ENCODE measurements at places on chromosomes 12 and 14.

- no peak for DNase-seq
These were observed 339.5 kb downstream of the PAWR start for GRCh38 chr12:79351251-79351650.

DNA sequence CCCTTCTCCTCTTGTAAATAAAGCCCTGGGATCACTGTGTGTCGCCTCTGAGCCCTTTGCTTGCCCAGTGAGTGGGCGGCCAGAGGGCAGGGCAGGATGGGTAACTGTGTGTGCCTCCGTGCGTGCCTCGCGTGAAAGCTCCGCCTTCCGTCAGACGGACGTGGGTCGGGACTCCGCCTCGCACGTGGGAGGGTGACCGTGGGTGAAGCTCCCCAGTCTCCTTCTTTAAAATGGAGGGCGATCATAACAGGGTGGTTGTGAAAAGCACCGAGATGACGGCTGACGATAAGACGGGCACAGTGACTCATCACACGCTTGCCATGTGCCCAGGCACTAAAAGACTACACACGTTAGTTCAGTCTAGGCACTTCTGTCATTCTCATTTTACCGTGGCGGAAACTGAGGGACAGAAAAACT is 9.2 kb downstream of the PHB2 start:
- DNase-seq: peak; percentile 89

- no peak for DNase-seq
These were observed 72.3 kb downstream of the TESC start for GRCh38 chr12:117026921-117027250.

DNA sequence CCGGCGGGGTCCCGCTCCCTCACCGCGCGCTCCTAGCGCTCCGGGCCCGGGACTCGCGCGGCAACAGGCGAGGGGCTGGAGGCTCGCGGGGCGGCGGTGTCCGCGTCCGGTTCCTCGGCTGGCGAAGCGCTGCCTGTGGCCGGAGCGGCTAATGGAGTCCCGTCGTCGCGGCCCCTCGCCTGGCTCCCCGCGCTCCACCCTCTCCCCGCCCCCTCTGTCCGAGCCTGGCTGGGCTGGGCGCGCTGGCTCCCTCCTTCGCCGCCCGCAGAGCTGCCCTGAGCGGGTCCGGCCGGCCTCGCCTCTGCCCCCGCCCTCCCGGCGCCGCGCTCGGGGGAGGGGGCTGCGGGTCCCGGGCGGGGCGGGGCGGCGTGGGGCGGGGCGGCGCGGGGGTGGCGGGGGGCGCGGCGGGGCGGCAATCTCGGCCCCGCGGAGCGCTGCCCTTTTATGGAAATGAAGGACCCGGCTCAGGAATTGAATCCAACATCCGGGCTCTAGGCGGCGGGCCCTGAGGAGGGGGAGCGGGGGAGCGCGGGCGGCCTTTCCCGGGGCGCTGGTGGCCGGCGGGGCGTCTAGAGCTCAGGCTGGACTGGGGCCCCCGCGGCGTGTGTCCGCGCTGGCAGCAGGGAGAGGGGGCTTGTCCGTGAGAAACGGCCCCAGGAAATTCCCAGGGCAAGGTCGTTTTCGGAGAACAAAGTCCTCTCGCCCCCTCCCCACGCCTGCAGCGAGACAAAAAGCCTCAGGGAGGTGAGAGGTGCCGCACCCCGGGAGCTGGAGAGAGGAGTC is at the start of gene FERMT2:
FERMT2 (minus strand) TSS at position 153 of the 783 bp plus-strand sequence. CDS start 482 bp downstream, outside the sequence.
- DNase-seq: peak; percentile 11

GRCh38 chr12:92270521-92270920 is 124.9 kb upstream of the BTG1 start:
- no peak for DNase-seq

DNA sequence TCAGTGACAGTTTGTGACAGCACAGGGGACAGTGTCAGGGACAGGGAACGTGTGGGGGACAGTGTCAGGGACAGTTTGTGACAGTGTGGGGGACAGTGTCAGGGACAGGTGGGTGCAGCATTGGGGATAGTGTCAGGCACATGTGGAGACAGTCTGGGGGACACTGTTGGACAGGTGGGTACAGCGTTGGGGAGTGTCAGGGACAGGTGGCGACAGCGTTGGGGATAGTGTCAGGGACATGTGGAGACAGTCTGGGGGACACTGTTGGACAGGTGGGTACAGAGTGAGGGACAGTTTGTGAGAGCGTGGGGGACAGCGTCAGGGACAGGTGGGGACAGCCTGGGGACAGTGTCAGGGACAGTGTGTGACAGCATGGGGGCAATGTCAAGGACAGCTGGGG is 140.0 kb downstream of the TMEM121 start:
- no peak for DNase-seq

DNA sequence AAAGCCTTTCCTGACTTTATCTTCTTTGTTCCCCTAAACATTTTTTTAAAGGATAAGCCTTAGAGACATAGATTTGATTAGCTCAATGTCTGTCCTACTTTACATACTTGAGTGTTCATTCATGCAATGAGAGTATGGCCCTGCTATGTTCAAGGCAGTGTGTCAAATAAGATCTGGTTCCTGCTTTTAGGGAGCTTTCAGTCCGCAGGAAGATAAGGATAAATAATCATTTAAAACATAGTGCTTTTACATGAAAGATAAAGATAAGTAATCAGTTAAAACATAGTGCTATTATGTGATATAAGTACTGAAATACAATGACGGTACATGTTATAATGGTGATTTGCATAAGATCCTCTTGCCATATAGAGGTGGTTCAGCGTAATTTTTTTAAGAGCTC is 378.3 kb upstream of the PRICKLE1 start:
- DNase-seq: no peak

DNA sequence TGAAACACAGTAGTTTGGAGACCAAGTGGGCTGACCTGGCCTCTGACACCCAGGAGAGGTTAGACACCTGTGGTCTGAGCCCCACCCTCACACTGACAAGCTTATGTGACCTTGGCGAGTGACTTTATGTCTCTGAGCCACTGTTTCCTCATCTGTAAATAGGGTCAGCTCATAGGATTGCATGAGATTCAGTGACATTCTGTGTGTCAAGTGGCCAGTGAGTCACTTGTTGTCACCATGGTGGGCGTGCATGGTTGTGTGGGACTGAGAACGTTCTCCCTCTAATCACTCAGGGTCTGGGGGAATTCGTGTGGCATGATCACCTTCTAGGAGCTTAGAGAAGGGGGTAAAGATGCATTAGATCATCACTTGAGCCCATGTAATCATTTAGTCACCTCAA is 146.4 kb downstream of the PHETA1 start:
- DNase-seq: no peak

GRCh38 chr12:7439579-7440505 is 4.1 kb downstream of the CD163L1 start:
- DNase-seq: peak; percentile 37

- no peak for DNase-seq
These were observed 52.9 kb downstream of the GXYLT1 start for GRCh38 chr12:42091769-42092168.

GRCh38 chr12:51917041-51917590 is 9.8 kb downstream of the ACVRL1 start:
- DNase-seq: no peak

DNA sequence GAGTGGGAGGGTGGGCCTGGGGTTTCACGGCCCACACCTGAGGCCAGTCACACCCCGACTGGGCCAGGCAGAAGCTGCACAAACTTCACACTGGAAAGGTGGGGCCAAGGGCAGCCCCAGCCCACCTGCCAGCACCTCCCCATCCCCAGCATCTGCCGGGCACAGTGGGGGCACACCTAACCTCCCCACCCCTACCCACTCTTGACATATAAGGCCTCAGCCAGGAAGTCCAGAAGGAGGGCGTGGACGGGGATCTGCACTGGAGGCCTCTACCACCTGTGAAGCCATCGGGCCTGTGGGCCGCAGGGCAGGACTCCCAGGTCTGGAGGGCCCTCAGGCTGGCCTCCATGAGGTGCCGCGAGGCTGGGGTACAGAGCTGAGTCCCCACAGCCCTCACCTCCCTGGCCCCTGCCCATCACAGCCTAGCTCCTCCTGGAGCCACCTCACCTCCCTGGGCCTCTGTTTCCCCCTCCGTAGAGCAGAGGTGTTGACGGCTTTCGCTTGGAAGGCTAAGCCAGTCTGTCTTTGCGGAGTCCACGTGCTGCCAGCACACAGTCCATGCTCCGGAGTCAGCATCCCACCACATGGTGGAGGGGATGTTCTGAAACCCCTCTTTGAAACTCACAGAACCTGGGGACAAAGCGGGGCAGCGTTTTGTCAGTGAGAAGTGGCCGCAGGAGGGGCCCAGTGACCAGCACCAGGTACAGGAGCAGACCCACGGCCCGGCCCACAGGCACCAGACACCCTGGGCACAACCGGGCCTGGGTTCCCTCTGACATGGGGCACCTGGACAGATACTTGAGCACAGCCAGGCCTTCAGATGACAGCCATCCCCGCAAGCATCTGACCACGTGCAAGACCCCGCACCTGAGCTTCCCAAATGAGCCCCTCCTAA is 38.2 kb upstream of the INF2 start:
- no peak for DNase-seq

GRCh38 chr12:107590814-107591375 is 94.7 kb upstream of the PWP1 start:
- no peak for DNase-seq

- DNase-seq: no peak
These were observed 72.2 kb downstream of the BORCS5 start for GRCh38 chr12:12428961-12429657.

Data from activated T-cell treated with anti-CD3 and anti-CD28 coated beads for 48 hours (primary cell).